ENCODE measurements at places on chromosomes 7 and 10. TPM values are rescaled to one million over a fixed set of nuclear protein-coding genes. Genes with fewer than 3 reads are reported as not detected.

DNA sequence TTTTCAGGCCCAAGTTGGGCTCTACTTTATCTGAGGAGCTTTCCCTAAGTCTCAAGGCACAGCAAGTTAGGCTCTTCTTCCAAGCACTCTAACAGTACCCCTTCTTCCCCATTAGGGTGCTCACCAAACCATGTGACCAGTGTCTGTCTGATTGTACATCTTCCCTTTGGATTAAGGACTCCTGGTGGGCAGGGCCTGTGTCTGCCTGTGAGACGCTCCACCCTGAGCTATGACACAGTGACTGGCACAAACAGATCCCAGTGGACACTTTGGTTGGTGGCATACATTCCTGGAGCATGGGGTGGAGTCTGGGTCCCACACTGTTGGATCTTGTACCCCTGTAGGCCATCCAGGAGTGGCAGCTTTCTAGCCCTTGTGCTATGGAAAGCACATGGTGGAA lies 23.8 kb downstream of the PLPP4 start:
- no peak for DNase-seq

- DNase-seq = no peak
Measured at GRCh38 chr10:58330431-58330830, 4.4 kb upstream of the UBE2D1 start.

Gene STEAP1B
- 4.2 TPM for total RNA-seq

GRCh38 chr10:6734286-6734685 lies 154.2 kb upstream of the PRKCQ start:
- DNase-seq = no peak

Gene DLD
- total RNA-seq = 67.3 TPM

Gene NUDT13
- total RNA-seq = 6.3 TPM

- DNase-seq = peak; percentile 29
Measured at GRCh38 chr7:28020302-28020940, 160.2 kb downstream of the JAZF1 start.

Gene IKZF5
- total RNA-seq = 16.4 TPM

Gene COG5
- total RNA-seq = 35.7 TPM

Gene FAM237B
- total RNA-seq = not detected
